ENCODE measurements at places on chromosomes 7 and 10.

GRCh38 chr10:131849591-131850382 lies 51.0 kb upstream of the PPP2R2D start:
- no peak for DNase-seq

DNA sequence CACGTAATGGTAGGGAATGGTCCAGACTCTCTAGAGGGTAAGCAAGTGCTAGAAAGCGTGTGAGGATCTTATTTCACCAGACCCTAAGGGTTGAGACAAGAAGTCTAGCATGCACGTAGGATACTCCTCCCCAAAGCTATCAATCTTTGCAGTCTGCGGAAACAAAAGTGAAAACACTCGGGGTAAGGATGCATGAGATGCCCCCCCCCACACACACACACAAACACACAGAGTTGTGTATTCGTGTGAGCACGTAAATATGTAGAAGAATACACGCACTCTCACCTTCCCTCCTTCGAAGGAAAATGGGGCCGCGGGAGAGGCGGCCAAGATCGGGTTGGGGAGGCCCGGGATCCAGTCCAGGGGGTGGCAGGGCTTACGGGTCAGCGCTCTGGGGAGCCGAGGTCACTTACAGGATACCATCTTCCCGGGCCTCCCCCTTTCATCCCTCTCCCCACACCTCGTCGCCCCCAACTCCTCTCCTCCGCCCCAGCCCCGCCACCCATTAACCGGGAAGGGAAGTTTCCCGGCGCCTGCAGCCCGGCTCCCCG lies 455 bp downstream of the CUL2 start:
- no peak for DNase-seq

DNA sequence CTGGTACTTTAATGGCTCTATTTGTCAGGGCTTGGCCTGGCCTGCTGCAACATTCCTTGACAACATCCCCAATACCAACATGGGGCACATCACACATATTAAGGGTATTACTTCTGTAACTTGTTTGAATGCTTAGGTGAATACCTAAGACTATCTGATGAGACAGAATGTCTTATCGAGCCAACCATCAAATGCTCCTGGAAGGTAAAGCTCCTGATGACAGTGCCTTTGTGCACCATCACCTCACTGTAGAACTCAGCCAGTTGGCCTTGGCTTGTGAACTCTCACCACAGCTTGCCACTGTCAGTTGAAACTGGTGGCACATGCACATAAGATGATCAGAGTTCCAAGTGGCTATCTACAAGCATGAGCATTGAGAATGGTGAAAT lies 3.7 kb upstream of the MYO1G start:
- no peak for DNase-seq

- DNase-seq = no peak
Measured at GRCh38 chr7:158581440-158582088, 6.1 kb downstream of the PTPRN2 start.

GRCh38 chr7:18698258-18698734 lies 202.7 kb downstream of the HDAC9 start:
- DNase-seq = no peak

DNA sequence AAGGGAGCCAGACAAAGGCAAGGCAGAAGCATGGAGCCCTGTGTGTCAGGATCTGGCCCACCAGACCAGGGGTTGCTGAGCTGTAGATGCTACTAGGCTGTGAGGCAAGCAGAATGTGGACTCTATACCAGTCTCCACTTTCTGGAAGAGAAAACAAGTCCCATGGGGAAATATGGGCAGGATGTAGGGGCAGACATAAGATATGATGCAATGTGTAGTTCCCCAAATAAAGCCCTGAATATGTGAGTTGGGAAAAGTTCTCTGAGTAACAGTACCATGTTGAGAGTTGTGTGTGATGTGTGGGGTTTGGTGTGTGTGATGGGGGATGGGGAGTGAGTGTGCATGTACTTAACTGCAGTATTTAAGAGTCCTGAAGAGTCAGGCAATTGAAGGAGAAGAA lies 62.3 kb downstream of the NPSR1 start:
- no peak for DNase-seq

GRCh38 chr10:11049806-11050205 lies 32.1 kb downstream of the CELF2 start:
- DNase-seq = no peak

- DNase-seq = no peak
Measured at GRCh38 chr10:78828647-78829539, 239.9 kb upstream of the ZMIZ1 start.

DNA sequence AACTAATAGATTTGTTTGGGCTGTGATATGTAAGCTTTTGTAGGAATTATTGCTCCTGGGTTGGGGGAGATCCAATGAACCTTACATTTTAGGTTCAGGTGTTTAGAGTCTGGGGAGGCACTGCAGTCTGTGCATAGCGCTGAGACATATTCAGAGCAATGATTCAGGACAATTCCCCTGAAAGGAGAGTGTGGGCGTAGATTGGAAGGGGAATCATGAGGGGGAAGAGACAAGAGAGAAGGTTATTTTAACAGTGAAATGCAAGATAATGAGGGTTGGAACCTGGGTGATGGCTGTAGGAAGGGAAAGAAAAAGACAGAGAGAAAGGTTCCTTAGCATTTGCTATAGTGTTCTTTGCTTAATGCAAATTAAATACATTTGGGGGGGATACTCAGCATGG lies 1013.4 kb downstream of the REEP3 start:
- DNase-seq = no peak
